D721Med (cell line): ENCODE measurements at places on chromosomes 3 and 15.

GRCh38 chr3:139774560-139775302 is 97.0 kb upstream of the NMNAT3 start:
- no peak for DNase-seq

DNA sequence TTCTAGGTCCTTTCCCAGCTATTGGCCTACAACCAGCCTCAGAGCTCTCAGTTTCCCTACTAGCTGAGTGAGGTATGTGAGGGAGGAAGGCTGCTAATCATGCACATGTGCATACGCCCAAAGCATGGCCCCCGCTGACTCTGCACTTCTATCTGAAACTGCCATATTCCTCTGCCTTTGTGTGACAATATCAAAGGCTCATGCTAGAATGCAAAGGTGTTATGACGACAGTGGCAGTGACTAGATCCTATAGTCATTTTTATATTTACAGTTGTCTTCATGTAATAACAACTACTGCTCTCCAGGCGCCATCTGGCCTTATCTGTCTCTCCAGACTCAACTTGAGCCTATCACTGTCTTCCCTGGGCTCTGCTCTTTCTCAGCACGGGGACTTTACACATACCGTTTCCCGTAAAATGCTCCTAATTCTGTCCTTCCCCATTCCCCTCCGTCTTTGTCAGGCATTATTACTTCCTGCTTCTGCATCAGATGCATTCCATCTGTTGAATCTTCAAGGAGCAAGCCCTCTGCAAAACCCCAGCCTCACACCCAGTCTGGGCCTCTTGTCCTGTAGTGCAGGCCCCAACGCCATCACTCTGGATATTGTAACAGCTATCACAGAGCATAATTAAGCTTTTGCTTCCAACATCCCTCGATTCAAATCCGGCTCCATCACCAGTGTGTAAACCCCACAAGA is 102.5 kb downstream of the PDCD6IP start:
- DNase-seq, result no peak

DNA sequence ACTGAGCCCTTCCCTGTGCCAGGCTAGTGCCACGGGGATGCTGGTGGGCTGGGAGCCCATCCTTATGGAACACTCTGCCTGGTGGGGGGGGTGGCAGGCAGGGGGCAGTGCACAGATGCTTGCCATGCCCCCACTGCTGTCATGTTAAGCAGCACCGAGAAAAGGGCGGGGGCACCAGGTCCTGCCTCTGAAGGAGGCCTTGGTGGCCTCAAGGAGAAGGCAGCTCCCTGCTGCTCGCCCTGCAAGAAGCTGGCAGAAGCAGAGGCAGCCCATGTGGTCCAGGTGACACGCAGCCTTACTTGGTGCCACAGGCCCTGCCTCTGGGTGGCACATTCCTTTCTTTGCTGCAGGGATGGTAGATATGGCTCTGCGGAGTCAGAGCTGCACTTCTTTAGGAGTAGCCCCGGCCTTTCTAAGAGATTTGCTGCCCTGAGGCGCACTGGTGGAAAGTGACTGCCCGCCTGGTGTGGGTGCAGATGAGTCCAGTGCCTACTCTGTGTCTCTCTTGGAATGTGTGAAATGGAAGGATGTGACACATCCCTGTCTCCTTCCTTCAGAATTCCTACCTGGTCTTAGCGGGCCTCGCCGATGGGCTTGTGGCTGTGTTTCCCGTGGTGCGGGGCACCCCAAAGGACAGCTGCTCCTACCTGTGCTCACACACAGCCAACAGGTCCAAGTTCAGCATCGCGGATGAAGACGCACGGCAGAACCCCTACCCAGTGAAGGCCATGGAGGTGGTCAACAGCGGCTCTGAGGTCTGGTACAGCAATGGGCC is 145.8 kb downstream of the LRRK1 start:
- DNase-seq, result no peak

GRCh38 chr3:143821862-143822261 is 26.4 kb downstream of the SLC9A9 start:
- no peak for DNase-seq

- no peak for DNase-seq
These were observed 27.0 kb upstream of the CHMP2B start for GRCh38 chr3:87200060-87200647.

DNA sequence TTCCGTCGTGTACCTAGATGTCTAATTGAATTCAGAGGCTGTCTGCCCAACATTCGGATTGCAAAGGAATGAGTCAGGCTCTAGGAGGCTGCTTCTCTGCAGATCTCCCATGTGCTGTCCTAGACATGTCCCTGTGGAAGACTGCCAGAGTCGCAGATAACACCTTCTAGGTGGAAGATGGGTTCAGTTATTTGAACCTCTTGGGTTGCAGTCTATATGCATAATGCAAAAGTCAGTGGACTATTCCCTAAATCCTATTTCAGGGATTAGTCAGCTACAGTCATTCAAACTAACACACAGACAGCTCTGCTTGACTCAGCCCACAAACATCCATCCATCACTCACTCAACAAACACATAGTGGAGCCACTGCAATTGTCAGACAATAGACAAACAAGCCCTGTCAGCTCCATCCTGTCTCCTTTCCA is 300.0 kb upstream of the CTNNB1 start:
- DNase-seq, result no peak

DNA sequence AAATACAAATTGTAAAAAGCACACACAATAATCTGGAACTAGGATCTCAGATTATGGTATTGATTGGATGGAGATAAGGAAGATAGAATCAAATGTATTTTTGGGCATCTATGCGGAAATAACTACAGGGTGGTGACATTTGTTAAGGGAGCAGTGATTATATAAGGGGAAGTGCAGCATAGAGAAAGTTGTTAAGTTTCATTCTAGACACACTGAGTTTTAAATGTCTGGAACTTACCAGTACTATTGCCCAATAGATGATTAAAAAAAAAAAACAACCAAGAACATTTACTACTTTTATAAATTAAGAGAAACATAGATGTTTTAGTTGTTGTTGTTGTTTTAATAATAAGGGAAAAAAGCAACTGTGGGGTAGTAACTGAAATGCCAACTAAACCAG is 32.1 kb upstream of the C3orf38 start:
- no peak for DNase-seq

DNA sequence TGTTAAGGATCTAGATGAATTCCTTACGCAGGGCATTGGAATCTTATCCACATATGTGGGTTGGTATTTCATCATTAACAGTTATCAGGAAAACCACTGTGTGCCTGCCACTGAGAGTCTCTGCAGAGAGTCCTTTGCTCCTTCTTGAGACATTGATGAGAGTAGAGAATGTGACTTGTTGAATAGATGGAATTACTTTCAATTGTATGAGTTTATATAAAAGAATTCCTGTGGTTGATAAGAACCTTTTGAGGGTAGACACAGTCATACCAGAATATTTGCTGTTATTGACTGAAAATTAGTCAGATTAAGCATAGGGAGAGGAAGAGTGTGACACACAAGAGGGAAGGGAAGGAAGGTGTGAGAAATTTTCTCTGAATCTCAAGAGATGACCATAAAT is 30.8 kb downstream of the ARHGEF26 start:
- DNase-seq, result no peak

DNA sequence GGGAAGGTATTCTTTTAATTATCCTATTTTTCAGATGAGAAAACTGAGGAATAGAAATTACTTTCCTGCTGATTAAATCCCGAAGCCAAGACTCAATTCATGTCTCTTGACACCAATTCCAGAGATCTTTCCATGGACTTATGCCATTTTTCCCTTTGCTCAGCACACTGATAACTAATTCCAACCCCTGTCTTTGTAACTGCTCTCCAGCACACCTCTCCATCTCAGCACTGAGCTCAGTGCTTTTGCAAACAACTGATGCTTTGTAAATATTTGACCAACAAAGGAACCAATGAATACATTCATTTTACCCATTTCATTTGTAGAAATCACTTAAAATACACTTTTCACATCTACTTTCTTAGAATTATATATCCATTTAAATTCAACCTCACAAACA is 249.1 kb downstream of the IL5RA start:
- DNase-seq, result no peak

DNA sequence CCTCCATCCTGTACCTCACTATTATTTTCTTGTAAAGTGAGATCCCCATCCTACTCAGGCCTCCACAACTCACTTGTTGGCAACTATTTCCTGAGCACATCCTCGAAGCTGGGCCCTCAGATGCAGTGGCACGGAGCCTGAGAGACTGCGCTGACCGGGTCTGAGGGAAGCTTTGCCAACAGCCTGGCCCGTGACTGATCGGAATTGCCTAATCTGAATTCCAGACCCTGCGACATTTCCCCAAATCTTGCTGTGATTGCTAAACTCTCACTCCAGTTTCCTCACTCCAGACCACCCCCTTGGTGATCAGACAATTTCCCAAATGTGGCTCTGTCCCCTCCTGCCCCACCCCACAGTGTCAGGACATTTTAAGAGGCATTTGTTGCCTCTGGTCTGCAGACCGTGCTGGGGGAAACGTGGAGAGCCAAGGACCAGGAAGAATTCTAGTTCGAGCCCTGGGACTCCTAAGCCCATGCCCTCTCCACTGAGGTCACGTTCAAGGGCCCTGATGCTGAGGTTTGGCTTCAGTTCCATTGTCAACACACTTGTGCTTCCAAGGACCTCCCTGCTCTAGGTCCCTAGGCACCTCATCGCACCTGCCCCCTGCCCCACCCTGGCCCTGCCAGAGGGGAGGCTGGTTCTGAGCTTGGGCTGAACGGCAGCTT is 22.8 kb downstream of the KLHL25 start:
- no peak for DNase-seq

DNA sequence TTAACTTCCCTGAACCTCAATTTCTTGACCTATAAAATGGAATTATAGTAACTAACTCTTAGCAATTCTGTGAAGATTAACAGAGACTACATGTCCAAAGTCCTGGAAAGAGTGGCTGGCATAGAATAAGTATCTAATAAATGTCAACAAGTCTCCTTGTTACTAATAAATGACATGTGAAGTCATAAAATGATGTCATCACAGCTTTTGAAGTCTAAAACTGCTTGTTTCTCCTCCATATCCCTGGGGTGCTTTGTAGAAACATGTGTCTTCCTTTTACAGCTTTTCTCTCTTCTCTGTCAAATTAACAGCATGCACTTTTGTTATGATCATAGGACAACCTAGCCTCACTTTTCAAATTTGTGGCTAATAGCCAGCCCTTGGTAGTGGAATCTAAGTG is 510.2 kb downstream of the NTRK3 start:
- no peak for DNase-seq

DNA sequence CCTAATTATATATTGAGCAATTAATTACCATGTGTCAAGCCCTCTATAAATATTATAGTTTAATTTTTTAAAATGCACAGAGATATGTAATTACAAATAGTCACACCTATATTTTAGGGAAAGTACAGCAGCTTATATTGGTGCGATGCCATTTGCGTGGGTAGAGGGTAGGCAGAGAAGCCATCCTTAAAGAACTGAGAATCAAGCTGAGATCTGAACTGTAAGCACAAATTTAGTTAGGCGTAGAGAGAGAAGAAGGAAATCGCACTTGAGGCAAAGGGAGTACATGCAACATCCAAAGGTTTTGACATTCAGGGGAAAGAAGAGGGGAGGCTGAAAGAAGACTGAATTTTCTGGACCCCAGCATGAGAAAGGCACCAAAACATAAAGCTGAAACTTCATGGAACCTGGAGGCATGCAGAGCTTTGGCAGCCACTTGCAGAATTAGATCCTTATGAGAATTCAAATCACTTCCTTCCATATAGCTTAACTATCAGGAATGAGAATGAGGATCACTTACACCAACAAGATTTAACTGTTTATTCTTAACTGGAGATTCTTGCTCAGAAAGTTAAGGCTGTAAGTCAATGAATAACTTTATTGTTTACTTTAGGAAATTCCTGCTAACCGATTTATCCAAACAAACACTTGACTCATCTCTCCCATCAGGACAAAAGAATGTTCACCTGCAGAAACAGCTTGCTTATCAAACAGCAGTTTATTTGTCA is 114.3 kb downstream of the TGFBR2 start:
- DNase-seq, result no peak

DNA sequence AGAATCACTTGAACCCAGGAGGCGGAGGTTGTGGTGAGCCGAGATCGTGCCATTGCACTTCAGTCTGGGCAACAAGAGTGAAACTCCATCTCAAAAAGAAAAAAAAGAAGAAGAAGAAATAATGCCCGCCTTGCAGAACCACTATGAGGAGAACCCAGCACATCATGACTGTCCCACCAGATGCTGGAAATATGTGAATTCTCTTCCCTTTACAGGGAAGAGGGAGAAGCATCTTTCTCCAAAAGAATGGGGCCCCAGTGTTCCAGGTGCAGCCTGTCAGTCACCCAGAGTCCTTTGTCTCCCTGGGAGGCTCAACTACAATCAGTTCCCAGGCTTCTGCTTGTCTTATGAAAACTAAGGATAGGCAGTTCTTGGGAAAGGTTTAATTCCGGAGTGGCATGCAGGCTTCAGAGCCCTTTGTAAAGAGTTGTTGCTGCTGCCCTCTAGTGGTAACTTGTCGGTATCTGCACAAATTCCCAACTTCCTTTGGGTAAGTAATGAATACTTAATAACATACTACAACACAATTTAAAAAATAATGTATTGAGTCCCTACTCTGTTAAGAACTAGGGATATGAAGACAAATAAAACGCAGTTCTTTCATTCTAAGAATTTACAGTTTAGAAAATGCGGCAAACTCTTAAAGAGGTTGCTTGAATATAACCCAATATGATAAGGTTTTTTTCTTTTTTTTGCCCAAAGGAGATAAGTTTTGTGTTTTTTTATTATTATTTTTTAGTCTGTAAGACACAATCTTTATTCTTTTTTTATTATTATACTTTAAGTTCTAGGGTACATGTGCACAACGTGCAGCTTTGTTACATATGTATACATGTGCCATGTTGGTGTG is 18.6 kb upstream of the TICRR start:
- DNase-seq, result peak; percentile 49

DNA sequence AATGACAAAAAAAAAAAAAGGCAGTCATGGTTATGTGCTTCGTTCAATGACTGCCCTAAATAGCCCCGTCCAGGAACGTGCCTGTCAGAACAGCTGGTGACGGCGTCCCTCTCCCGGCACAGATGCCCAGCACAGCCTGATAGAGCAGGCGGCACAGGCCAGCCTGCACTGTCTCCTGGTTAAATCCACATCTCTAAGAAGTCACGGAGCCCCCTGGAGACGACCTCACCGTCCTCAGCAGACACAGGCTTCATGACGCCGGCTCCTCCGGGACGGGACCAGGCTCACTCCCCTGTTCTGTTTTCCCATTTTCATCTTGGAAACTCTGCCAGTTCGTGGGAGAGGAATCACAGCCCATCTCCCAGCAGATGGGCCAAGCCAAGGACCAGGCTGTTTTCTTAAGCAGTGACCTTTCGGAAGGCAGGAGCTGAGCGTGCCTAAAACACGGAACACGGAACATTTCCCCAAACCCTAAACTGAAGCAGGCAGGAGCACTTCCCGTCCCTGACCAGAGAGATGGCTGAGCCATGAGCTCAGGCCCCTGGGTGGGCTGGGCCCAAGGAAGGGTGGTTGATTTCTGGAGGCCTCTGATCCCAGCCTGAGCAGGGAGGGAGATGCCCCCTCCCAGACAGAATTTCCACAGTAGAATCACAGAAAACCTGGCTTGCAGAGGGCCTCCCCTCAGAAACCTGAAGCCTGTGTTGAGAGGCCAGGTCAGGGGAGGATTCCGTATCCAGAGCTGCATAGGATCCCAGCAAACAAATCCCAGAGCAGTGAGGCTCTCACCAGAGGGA is 35.9 kb downstream of the ADCY5 start:
- DNase-seq, result no peak

GRCh38 chr15:60585743-60586708 is 107.1 kb upstream of the ICE2 start:
- DNase-seq, result no peak

GRCh38 chr15:100737214-100737613 is 134.8 kb downstream of the ASB7 start:
- DNase-seq, result no peak

GRCh38 chr15:72116731-72117485 is 1.0 kb downstream of the MYO9A start:
- no peak for DNase-seq
